SJSA1 (cell line): ENCODE measurements at places on chromosomes 7 and 10. TPM values are rescaled to one million over a fixed set of nuclear protein-coding genes. Genes with fewer than 3 reads are reported as not detected.

DNA sequence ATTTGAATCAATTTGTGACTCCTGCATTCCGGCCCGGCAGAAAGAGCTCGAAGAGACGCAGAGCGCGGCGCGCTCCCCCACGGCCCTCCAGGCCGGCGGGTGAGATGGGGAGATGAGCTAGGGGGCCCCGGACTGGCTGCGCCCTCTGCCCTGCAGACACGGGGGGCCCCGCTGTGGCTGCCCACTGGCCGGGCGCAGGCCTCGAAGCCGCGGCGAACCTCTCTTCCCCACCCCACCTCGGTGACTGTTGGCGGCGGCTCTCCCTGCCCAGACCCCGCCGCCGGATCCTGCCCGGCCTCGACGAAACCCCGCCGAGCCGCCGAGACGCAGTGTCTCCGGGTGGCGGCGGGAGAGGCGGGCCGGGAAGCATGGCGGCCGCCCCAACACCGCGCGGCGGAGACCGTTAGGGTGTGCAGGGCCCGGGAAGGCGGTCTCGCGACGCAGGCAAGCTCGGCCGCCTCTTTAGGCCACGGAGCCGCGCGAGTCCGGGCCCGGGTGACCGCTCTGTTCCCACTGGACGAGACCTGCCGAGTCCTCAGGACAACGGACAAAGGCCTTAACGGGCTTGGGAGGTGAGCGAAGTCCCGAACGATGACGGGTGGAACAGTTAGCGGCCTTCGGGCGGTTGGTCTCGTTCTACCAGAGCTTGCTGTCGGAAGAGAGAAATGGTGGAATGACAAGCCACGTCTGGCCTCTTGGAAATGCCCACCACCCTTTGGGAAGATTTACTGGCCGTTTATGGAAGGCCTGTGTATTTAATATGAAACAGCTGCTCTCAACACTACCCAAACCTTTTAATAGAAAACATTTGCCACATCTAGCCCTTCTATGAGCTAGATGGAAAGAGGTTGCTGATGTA, 24.3 kb downstream of the NUP42 start:
- no peaks in the 10 kb centered on the region for H3K4me1 ChIP-seq
- no peak for DNase-seq
- H3K27me3 ChIP-seq = no peaks in the 10 kb centered on the region
- H3K27ac ChIP-seq = no peak overlapping the region
- H3K36me3 ChIP-seq = peaks cover 15% of the 10 kb centered on the region

DNA sequence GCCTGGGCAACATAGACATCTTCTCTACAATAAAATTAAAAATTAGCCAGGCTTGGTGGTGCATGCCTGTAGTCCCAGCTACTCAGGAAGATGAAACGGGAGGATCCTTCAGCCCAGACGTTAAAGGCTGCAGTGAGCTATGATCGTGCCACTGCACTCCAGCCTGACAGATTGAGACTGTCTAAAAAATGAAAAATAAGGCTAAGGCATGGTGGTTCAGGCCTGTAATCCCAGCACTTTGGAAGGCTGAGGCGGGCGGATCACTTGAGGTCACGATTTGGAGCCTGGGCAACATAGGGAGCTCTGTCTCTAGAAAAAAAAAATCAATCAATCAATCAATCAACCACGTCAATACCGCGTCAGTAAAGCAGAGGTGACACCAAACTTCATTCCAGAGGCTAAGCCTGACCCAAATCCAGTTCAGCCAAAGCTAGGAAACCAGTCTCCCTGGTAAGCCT, 31.1 kb downstream of the MRPS24 start:
- H3K27me3 ChIP-seq = no peaks in the 10 kb centered on the region; the same call in 1 of the 2 replicates
- H3K27ac ChIP-seq = no peak overlapping the region
- no peak overlapping the region for H3K4me3 ChIP-seq

DNA sequence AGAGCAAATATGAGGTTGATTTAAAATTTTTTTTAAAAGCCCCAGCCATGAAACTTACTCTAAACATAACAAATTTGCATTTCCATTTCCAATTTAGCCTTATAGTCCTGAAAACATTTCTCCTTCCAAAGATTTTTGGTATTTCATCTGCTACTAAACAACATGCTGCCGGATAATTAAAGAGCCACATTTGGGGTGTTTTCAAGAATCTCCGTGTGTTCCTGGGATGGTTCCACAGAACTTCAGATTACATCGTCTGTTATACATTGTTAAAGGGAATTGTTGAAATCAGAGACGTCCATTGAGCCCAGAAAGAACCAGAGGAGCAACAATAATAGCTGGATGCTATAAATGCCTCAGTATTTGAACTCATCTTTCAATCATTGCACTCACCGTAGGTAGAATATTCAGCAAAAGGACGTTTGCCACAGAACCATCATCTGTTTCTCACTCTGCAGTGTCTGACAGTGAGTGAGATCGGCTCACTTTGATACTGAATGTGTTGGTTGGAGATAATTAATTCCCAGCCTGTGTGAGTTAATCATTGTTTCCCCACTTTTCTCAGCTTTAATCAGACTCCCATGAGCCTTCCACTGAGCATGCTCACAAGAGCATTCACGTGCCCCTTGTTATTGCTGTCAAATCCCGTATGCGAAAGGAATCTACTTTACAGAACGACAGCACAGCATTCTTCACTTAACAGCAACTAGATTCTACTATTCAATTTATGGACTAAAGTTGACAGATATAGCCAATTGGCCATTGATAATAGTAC, 128.4 kb upstream of the PALS2 start:
- no peaks in the 10 kb centered on the region for H3K4me1 ChIP-seq
- H3K27ac ChIP-seq = no peak overlapping the region
- H3K4me3 ChIP-seq = no peak overlapping the region
- no peak for DNase-seq
- H3K27me3 ChIP-seq = no peaks in the 10 kb centered on the region

The PLXDC2 gene
- 0.38 and 0.66 TPM in 2 replicates for total RNA-seq

The ELOVL3 gene
- not detected in 2 replicates for total RNA-seq
